ENCODE measurements at places on chromosomes 12 and 14. TPM values are rescaled to one million over a fixed set of nuclear protein-coding genes. Genes with fewer than 3 reads are reported as not detected.

DNA sequence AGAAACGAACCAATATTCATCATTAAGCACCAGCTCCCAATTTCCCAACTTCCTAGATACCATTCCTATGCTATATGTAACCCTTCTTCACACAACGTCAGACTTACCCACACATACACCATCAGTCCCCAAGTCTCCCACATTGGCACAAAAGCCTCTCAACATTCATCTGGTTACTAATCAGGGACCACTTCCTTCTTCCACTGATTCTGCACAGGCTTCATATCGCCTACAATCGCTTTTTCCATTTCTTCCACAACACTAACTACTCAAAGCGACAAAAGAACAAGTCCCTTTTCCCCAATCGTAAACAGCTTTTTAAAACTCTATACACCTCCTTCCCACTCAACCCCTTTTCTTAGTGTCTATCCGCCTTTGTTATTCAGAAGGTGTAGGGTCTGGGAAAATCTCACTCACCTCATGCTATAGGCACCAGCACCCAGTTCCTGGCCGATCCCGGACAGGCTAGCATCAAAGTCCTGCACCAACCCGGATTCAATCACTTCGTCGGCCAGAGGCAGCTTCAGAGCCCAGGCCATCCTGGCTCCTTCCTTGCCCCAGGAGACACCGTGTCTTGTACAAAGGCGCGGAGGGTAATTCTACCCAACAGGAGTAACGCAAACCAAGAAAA lies 936 bp downstream of the TFCP2 start:
- DNase-seq: no peak

DNA sequence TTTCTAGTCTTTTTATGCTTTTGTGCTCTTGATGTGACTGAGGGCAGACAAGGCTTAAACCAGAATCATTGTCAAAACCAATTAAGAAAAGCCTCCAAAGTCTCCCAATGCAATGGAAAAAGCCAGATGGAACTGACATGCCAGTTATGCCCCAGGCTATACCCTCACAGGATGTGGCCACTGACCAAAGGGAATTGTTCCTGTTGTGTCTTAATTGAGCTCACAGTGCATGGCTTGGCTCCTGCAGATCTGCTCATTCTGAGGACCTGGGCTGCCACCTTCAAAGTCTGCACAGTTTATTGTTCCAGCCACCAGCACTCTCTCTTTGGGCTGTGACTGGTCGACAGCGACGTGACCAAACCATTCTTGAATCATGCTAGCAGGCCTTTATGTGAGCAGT lies 17.1 kb upstream of the BICD1 start:
- DNase-seq: no peak

GRCh38 chr12:106303202-106303820 lies 778 bp downstream of the TCP11L2 start:
- peak; percentile 86 for DNase-seq

The ENDOU gene
- total RNA-seq: not detected

DNA sequence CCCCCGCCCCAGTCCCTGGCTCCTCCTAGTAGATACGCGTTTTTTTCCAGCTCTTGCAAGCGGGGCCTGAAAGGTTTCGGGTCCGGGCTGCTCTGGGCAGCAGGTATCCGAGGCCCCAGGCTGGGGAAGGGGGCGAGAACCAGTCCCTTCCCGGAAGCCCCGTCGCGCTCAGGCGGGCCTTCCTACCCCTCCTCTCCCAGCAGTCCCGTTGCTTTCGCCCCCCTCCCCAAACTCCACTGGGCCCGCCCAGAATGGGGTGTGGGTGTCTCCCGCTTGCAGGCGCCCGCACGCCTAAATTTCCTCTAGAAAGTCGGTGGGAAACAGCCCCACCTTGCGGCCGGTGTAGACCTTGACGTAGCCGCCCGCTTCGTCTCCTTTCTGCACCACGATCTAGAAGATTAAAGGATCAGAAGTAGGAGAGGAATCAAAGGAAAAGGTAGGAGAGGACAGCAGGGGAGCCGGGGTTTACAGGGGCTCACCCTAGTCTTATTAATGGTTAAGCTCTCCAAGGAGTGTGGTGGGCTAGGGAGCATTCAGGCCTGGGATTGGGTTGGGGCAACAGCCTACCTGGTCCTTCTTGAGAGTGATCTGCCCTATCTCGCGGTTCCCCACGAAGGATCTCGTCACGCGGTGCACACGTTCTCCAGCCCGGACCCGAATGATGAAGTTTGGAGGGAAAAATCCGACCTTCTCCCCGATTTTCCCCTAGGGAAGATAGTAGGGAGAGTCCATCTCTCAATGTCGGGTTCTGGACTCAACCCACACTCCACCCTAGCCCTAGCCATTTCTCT lies 7.3 kb downstream of the STAC3 start:
- DNase-seq: peak; percentile 65

DNA sequence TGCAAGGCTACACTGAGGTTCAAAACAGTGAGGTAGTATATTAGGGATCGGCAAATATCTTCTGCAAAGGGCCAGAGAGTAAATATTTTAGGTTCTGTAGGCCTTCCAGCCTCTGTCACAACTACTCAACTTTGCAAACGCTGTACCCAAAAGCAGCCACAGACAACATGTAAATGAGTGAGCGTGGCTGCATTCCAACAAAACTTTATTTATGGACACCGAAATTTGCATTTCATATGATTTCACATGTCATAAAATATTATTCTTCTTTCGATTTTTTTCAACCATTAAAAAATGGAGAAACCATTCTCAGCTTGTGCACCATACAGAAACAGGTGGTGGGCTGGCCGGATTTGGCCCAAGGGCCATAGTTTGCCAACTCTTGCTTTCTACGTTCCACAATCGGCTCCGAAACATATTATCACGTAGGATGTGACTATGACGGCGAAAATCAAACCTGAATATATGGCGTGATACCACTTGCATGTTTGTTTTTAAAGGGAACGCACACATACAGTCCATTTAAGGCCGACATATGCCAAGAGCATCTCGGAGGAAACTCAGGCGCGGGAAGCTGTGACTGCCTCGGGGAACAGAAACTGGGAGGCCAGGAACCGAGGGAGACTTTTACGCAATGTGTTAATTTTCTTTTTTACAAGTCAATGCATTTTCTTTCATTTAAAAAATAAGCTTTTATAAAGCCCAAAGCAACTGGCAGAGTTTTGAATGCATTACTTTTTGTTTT lies 7.1 kb downstream of the NCOR2 start:
- DNase-seq: no peak

The TOMM20L gene
- total RNA-seq: not detected

DNA sequence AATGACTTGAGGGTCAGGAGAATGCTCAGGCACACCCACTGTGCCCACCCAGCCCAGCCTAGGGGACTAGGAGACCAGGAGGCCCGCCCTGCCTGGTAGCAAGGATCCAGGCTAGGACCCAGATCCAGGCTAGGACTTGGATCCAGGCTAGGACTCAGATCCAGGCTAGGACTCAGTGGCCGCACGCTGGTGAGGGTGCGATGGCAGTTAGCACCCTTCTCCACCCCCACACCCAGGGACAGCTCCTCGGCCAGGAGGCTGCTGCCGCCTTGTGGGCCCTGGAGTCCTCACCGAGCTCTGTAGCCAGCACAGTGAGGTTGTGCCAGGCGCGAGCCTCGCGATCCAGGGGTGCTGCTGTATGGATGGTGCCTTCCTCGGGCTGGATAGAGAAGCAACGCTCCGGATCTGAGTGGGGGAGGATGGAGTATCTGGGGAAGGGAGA lies 5.1 kb downstream of the CDH24 start:
- DNase-seq: no peak

All from uterus (tissue), 4 donors.